Activated T-cell treated with anti-CD3 and anti-CD28 coated beads for 4 hours (primary cell): ENCODE measurements at places on chromosomes 1 and 21.

GRCh38 chr21:45555557-45556301 lies 13.5 kb upstream of the SLC19A1 start:
- DNase-seq: peak; percentile 40

DNA sequence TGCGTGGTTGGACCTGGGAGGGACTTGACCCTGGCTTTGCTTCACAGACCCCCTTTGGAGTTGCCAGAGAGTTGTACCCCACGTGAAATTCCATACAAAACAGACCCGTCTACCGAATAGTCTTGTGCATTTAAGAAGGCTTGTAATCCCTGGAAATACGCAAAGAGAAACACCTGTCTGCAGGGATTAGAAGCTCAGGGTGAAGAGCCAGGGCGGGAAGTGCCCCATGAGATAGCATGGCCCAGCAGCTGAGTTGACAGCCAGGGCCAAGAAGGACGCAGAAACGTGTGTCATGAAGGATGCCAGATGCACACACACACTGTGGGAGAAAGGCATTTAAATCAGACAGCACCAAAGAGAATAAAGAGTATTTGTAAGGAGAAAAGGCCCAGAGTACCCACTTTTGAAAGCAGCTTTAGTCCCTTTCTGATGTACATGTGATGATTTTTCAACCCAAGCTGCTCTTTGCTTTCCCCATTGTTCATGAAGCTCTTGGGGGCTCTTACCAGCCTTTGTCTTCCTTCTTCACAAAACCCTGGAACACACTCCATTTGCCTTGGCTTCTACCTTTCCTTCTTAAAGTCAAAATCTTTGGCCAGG lies 46.6 kb downstream of the PCP4 start:
- DNase-seq: no peak

DNA sequence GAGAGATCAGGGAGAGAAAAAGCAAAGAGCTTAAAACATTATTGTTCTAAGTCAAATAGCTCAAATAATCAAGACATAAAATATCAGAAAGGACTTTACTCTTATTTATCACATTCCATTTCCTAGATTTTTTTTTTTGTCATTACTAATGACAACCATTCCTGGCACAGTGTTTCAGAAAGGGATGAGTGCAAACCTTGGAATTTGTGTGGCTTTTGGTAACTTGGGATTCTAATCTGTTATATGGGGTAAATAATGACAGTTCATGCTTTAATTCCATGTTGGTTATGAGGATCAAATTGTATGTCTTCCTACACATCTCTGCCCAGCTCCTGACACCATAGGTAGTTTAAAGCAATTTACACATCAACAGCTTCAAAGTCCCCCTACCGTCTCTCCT lies 358.4 kb upstream of the ADGRL4 start:
- DNase-seq: no peak

DNA sequence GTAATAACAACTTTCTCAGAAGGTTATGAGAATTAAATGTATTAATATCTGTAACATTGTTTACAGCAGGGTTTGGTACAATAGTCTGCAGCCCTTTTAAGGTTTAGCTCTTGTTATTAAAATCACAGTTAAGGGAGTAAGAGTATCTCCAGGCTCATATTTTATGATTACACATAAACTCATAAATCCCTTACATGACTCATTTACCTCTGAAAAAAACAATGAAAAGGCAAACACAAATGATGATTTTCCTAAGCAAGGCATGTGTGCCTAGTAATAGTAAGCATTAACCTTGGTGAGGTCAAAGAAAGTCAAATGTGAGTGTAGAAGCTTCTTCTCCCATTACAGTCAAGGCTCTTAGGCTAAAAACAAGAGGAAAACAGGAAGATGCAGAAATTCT lies 84.5 kb upstream of the ADGRL4 start:
- no peak for DNase-seq

GRCh38 chr21:15992171-15992570 lies 262.4 kb downstream of the USP25 start:
- DNase-seq: no peak

GRCh38 chr21:44255511-44255981 lies 6.2 kb downstream of the DNMT3L start:
- DNase-seq: no peak

GRCh38 chr1:6762060-6762459 lies 23.2 kb upstream of the CAMTA1 start:
- no peak for DNase-seq

DNA sequence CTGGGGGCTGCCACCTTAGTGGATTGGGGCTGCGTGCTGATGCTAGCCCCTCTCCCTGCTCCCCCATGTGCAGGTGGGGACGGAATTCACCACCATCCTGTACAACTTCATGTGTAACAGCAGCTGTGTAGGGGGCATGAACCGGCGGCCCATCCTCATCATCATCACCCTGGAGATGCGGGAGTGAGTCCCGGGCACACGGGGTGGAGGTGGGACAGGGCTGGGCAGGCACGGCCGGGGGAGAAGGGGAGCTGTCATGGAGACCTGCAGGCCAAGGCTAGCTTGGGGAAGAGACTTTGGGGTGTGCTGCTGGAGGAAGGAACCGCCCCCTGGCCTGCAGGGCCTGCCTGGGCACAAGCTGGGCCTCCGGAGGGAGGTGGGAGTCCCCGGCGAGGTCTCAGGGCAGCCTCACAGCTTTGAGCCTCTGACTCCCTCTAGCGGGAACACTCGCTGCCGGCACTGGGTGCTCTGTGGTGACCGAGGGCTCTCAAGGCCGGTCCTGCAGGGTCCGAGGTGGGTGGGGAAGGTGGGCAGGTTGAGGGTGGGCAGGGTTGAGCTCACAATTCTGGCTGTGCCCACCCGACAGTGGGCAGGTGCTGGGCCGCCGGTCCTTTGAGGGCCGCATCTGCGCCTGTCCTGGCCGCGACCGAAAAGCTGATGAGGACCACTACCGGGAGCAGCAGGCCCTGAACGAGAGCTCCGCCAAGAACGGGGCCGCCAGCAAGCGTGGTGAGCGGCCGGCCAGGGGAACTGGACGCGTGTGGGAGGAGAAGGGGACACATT lies 25.0 kb upstream of the CCDC27 start:
- no peak for DNase-seq

DNA sequence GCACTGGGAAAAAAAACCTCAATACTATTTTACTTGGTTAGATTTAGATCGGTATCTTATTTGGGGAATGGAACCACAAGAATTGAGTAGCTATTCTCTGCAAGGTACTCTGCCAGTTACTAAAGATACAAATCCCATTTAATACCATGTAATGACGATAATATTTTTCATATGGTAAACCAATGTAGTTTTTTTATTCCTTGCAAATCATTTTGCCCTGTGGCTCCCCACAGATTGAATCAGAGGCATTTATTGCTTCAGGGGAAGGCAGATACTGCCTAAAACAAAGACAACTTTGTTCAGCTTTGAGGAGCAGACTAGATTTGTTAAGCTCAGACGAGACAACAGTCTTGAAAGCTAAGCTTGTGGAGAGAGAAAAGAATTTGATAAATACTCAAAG lies 226.7 kb upstream of the RUNX1 start:
- no peak for DNase-seq

DNA sequence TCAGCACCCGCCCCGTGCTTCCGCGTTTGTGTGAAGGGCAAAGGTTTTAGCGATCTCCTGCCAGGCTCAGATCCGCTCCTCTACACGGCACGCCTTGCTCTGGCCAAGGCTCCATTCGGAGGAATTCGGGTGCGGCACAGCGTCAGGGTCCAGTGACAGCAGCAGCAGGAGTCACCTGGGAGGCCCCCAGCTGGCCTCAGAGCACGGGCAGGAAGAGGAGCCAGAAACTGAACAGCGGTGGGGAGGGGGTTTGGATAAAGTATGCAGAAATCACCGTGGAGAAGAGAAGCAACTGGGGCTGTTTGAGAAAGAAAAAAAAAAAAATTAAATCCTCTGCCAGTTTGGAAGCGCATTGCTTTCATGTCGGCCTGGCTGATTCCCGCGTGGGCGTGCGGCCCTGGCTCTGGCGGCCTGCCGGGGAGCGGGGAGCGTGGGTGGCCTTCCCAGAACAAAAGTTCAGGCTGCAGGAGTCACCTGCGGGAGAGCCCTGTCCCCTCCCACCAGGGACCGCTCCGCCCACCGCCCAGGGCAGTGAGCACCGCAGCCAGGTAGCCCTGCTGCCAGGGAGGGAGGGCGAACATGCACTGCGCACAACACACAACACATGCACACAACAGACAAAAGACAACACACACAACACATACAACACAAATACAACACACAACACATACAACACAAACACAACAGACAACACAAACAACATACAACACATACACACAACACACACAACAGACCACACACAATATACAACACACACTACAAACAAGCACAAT lies 107.6 kb downstream of the ETS2 start:
- DNase-seq: no peak

- no peak for DNase-seq
Measured at GRCh38 chr1:41618066-41618825, 133.8 kb upstream of the EDN2 start.

DNA sequence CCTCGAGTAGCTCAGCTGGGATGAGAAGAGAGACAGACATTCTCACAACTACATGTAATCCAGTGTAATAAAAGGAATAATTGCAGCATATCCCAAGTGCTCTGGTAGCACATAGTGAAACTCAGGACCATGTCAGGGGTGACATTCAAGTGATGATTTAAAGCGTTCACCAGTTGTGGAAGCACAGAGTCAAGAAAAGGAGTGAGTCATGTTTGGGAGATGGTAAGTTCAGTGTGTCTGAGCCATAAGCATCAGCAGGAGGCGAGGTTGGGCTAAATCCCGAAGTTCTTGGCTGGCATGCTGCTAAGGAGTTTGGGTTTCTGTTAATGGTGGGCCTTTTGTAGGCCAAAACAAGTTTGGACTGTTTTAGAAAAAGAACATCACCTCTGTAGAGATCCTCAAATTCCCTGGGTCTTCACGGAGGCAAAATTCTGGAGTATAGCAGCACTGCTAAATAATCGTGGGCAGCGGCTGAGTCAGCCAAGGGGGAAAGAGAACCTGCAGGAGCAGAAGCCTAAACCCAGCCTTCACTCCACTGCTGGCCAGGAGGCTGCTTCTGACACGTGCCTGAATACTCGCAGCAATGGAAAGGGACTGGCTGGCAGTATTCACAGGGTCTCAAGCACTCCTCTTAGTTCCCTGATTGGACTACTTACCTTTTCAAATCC lies 7.2 kb upstream of the NHLH1 start:
- DNase-seq: no peak

GRCh38 chr1:93692983-93693591 lies 11.4 kb upstream of the BCAR3 start:
- no peak for DNase-seq

DNA sequence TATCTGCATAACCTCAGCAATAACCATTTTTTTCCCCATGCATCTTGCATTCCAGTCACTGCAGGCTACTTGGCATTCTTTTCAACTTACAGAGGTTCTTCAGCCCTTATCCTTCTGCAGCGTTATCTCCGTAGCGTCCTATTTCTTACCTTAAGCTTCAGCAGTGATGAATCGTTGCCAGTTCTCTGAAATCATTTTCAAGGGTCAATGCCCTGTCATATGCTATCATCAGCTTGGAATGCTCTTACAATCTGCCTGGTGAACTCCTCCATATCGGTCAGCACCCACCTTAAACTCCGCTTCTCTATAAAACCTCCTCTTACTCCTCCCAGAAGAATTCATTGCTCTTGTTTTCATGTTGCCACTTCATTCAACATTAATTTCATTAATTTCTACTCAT lies 105.1 kb upstream of the DPH5 start:
- DNase-seq: no peak

DNA sequence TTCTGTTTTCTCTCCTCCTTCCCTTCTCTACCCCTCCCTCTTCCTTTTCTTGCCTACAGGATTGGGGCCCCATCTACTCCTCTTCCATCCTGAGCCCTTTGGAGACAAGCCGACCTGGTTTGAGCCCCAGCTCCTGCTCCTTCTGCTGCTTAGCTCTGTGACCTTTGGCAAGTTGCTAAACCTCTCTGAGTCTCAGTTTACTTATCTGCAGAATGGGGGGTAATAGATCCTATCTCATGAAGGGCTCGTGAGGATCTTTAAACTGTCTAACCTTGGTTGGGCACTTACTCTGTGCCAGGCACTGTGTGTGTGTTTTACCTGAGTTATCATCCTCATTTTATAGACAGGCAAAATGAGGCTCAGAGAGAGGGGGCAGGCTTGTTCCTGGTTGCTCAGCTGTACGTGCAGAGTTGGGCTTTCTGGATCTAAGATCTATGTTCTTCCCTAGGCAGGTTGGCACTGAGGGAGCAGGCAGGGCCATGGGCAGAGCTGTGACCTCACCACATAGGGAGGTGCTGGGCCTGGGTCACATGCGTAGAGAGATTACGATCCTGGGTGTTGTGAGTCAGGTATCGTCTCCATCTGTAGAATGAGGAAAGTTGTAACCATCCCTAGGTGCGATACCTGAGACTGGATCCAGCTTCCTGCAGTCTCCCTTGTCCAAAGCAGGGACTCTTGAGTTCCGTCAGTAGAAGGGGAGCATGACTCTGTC lies 58.5 kb downstream of the FOXO6 start:
- no peak for DNase-seq

GRCh38 chr21:45923146-45923545 lies 58.4 kb upstream of the COL6A1 start:
- DNase-seq: peak; percentile 53

DNA sequence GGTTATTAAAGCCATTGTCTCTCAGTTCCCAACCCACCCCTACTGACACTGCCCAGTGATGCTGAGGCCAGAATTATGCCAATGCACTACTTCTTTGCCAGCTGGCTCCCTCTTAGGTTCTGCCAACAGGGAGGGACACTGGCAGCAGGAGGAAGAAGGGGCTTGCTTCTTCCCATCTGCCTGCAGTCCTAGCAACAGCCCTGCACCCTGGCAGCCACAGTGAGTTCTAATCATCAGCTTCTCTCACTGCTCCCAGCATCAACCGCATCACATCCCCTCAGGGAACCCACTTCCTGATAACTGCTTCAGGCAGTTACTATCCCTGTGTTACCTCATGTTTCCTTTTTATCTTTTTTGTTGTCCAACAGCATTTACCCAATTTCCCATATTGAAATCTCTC lies 86.2 kb downstream of the UBR4 start:
- no peak for DNase-seq

DNA sequence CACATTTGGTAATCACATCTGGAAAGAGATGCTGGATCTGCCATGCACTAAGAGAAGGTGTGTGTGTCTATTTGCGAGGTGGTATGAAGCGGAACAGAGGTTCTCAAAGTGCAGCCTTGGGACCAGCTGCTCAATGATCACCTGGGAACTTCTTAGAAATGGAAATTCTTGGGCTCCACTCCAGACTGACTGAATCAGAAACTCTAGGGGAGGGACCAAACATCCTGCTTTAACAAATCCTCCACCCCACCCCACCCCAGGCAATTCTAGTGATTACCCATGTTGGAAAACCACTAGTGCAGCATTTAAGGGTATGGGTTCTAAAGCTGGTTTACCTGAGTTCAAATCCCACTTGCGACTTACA lies 143.9 kb upstream of the JUN start:
- no peak for DNase-seq

GRCh38 chr1:4047666-4048065 lies 147.6 kb upstream of the C1orf174 start:
- no peak for DNase-seq

- no peak for DNase-seq
Measured at GRCh38 chr1:117632269-117633067, 26.6 kb downstream of the TENT5C start.

GRCh38 chr1:199173356-199173755 lies 534.5 kb downstream of the PTPRC start:
- no peak for DNase-seq

- DNase-seq: no peak
Measured at GRCh38 chr1:84174051-84174556, 30.0 kb downstream of the PRKACB start.

- no peak for DNase-seq
Measured at GRCh38 chr1:233240829-233241682, 54.5 kb downstream of the PCNX2 start.
